T-helper 2 cell treated with Interferon-gamma antibody and Interleukin-4, amounts not matched to agents 5 μg/mL and 100 μg/mL, for 36 hours (primary cell): ENCODE measurements at places on chromosomes 4 and X.

GRCh38 chrX:54920610-54921426, at the start of gene TRO:
TRO (plus strand) TSS chrX:54920824; CDS start chrX:54922247, 1,423 bp downstream.
- DNase-seq, result no peak

DNA sequence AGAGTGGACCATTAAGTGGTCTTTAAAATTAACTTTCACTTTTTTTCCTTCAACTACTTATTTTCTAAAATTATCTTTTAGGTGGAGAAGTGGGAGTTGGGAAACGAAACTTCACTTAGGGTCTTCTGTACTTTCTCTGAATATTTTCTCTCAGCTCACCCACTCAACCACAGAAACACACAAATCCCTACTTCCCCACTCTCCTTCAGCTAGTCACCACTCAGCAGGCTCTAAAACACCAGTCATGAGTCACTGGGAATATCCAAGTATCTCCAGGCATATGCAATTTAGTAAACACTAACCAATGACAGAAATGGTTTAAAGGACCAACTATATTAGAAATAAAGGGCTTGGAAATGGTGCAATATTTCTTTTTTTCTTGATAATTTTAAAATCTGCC, 153.0 kb upstream of the RPS6KA6 start:
- no peak for DNase-seq

GRCh38 chrX:53547668-53548067, 113.5 kb upstream of the HSD17B10 start:
- no peak for DNase-seq

GRCh38 chr4:70927502-70928137, 25.5 kb downstream of the MOB1B start:
- DNase-seq, result peak; percentile 13

DNA sequence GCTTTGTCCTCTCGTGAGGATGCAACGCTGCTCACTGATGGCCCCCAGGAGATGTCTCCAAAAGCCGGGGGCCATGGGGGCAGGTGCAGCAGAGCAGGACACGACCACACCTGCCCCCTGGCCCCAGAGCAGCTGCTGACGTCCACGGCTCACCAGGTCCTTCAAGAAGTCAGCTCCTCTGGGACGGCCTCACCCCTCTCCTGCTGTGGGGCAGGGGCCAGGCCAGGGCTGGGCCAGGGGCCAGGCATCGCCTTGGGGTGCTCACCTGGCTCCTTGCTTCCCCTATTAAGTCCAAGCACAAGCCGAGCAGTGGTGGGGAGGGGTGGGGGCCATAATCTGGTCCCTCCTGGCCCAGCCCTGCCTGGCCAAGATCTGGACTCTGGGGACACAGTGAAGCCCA, 28.6 kb upstream of the MXD4 start:
- DNase-seq, result no peak

DNA sequence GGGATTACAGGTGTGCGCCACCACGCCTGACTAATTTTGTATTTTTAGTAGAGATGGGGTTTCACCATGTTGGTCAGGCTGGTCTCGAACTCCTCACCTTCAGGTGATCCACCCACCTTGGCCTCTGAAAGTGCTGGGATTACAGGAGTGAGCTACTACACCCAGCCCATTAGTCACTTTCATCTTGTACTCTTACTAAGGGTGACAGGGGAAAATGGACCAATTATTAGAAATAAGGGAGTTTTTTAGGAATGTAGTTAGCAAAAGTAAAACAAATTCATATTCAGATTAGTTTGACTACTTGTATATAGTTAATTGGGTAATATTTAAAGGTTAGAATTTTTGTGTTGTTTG, 26.1 kb downstream of the SMARCA5 start:
- no peak for DNase-seq

DNA sequence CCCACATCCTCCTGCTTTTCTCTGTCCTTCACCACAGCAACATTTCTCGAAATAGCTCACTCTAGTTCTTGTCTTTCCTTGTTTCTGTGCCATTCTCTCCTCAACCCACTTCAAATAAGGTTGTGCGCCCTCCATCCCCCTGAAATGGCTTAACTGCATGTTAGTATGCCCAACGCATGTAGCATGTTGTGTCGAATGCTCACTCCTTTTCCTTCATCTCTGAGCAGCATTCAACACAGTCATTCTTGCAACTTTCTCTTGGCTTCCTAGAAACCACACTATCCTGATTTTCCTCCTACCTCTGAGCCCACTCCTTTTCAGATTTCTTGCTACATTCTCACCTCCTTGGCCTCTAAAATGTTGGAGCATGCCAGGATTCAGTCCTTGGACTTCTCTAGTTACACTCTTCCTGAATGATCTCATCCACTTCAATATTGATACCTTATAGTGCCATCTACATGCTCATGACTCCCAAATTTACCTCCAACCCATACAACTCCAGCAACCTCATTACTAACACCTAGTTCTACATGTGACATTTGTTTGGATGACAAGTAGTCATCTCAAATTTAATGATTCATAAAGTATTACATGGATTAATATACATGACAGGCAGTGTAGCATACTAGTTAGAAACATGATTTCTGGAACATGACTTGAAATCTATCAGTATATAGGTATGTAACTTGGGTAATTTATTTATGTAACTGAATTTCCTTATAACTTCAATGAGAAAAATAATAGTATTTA, 22.3 kb downstream of the RBMX start:
- DNase-seq, result no peak

DNA sequence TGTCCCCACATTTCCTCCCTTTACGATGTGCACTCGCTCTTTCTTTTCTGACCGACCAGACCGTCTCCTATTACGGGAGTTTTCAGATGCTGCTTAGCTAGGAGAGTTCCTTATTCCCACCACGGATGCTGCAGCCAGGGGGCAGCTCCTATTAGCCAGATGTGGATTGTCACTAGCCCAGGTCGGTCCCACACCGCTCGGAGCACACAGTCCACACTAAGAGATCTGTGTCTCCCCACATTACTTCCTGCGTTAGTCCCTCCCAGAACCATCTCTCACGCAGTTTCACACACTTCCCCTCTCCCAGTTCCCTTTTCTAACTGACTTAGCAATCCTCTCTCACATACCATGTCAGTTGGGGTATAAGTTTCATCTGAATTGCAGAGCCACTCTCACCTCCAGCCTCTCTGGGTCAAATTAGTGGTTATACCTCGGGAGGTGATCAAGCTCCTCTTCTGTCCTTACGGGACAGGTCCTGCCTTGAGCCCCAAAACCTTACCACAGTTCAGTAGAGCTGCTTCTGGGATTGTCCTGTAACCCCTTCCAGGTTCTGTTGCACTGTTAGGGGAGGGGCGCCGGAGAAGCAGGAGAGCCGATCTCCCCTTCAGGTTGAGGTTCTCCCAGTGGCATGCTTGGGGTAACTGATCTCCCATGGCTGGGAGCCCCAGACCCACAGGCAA, 28.2 kb downstream of the SULT1E1 start:
- no peak for DNase-seq

DNA sequence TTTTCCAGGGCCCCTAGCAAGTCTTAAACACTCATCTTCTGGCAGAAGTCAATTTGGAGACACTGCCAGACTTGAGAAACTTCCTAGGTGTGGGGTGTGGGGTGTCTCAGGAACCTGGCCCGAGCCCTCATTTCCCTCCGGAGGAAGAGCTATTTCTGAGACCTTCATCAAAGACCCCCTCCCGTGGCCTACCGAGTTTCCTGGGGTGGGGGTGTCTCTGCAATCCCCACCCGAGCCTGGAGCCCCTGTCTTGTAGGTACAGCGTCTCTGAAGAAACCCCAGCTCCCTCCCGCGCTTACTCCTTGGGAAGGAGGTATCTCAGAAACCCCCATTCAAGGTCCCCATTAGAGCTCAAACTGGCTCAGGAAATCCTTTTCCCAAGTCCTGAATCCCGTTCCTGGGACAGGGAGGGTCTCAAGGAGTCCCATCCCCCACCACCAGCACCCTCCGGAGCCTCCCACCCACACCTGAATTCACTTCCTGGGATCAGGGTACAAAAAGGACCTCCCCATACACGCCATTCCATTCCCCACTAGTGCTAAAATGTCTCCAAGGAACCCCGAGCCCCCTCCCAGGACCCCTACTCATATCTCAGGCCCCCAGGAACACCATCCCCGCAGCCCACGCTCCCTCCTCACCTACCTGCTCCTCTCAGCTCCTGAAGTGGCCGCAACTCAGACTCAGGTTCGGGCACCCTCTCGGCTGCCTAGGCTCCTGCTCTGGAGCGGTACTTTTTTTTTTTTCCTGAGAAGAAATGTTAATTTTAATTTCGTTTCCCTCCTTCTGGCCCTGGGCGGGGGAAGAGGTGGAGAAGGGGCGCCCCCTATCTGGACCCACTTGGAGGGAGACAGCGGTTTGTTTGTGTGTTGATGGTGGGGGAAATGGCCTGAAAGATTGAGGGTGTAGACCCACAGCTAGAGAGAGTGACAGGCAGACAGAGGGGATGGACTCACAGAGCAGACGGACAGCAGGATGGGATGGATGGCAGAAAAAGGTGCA, 1.1 kb downstream of the SLC38A5 start:
- DNase-seq, result peak; percentile 26

DNA sequence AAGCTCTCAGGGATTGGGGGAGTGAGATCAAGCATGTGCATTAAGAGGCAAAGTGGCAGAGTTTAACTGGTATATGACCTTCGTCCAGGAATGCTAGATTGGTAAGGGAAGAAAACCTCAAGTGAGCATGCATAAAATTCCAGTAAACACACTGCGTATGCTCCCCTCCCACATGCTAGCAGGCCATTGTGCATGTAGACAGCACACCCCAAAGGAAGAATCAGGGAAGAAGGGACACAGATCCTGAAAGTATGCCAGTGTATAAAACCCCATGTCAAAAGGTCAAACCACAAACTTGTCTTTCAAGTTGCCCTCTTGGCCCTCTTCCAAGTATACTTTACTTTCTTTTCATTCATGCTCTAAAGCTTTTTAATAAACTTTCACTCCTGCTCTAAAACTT, 405.2 kb upstream of the CNKSR2 start:
- DNase-seq, result no peak

DNA sequence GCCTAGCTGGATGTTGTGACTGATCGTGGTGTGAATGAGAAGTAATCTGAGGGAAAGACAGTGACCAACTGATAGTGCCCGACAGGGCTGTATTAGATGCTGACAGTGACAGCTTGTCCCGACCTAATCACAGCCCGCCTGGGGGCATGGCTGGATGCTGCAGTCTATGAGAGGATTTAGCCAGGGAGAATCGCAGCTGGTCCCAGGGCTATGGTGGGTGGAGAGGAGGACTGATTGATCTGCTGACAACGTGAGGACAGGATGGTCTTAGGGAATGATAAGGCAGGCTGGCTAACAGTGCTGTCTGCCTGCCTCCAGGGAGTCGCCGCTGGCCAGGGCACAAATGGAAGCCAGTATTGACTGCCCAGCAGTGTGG, 621 bp upstream of the SUV39H1 start:
- DNase-seq, result no peak

DNA sequence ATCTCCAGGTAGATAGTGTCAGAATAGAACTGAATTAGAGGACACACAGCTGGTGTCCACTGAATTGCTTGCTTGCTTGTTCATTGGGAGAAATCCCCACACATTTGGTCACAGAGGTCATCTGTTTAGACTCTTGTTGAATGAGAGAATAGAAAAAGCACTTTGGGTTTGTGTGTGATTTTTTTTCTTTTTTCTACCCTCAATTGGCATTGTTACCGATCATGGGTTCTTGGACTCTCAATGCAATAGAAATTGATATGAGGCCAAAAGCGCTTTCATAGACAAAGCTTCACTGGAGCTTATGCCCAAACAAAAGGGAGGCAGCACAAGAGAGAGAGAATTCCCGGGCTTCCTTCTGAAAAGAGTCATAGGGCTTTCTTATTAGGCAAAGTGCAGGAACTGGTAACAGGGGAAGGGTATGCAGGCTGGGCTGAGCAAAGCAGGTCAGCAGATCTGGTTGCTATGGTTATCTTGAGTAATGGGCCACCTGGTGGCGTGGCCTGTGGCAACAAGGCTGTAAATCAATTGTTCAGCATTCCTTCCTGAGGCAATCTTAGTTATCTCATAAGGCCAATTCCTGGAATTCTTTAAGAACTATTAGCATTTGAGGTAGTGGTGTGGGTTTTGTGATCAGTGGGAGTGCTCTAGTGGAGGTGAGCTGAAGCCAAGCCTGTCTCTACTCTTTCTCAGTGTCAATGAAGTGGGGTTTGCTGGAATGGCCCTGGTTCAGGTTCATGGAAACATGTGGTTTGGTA, 5.3 kb upstream of the GPR82 start:
- DNase-seq, result no peak

DNA sequence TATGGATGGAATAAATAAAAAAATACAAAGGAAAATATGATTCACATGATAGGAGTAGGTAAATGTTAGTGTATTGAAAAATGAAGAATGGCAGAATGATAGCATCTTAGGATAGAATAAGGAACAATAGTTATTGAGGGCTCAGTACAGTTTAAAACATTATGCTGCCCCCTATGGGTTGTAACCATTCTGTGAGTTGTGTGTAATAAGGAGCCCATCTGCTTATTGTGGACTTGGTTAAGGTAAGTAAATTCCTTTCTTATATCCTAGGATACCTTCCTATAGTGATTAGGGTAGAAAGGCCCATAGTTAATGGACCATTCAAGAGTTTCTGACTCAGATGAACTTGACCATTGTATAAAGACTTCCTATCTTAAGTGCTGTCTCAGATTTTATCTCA, 195.8 kb downstream of the PDHA2 start:
- no peak for DNase-seq

DNA sequence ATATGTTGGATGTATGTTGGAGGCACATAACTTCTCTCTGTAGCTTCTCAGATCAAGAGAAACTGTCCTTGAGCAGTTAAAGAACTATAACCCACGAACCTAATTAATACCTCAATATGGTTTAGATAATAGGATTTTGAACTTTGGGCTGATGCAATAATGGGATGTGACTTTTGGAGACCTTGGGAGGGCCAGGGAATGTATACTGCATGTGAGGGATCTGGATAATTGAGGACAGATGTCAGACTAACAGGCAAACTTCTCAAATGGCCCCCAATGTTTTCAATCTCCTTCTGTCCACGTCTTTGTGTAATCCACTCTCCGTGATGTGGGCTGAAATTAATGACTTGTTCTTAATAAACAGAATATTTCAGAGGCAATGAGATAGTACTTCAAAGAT, 202.2 kb upstream of the FAT4 start:
- DNase-seq, result no peak

DNA sequence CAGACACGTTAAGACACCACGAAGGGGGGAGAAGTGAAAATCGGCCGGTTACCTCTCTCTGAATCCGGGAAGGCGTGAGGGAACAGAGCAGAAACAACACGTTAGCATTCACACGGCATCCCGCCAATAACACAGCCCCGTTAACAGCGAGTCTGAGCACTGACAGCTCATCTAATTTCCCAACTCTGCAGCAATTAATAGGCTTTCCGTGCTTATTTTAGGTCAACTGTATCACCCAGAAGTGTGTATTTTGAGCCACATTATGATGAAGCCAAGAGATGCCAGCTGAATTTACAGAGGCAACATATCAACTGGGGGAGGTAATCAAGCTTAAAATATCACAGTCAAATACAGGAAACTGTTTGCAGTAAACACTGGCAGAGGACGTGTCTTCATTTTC, 92.6 kb downstream of the NSUN7 start:
- no peak for DNase-seq

DNA sequence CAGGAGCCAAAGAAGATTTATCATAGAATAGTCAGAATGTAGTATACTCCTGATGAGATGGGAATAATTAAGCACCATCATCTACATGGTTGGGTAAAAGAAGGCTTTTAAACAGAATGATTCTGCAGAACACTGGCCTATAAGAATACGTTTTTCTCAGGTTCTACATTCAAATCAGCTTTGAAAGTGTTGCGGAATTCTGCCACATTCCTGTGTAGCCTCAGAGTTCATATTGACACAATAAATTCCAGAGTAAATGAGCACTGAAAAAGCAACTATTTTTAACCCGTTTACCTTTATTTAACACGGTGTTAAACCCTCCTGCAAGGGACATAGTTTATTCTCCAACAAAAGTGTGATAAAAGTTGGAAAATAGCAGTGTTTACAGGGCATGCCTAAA, 950.2 kb upstream of the SLIT2 start:
- no peak for DNase-seq
